ENCODE measurements at places on chromosomes 4 and X.

- DNase-seq = no peak
These were observed 23.0 kb upstream of the PGM2 start for GRCh38 chr4:37803348-37803973.

- DNase-seq = no peak
These were observed 44.7 kb downstream of the PTTG2 start for GRCh38 chr4:38004887-38005286.

DNA sequence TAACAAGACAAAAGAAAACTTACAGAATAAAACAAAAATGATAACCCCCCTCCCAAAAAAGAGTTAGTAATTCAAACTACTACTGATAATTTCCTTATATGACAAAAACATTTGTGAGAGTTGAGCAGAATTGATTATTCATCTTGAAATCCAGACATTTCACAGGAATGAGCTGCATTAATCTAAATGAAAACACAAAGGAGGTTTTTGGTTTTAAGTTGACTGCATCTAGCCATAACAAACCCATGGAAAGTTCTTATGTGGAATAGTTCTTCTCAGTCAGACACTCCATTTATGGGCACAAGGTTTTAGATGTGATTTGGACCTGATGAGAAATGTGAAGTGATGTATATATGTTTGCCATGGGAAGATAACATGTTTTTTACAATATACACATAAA, 95.4 kb downstream of the VCX2 start:
- DNase-seq = no peak

DNA sequence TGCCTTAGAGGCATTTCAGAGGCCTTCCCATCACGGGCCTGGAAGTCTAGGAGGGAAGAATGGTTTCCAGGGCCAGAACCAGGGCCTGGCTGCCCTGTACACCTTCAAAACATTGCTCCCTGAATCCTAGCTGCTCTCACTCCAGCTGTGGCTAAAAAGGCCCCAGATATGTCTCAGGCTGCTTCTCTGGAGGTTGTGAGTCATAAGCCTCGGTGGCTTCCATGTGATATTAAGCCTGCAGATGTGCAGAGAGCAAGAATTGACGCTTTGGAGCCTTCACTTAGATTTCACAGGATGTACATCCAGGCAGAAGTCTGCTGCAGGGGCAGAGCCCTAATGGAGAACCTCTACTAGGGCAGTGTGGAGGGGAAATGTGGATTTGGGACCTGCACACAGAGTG, 502.5 kb downstream of the GRXCR1 start:
- no peak for DNase-seq

DNA sequence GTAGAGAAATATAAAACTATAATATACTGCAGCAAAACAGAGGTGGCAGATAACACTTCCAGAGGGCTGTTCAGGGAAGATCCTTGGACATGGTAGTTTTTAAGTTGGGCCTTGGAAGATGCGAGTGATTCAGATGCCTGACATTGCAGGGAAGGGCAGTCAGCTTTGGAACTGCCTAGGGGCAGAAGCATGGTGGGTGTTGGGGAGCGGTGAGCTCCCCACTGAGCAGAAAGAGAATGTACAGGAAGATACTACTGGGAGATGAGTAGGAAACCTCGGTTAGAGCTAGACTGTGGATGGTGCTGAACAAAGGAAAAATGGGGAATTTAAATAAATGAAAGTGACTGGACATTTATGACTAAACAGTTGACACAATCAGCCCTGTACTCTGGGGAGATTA, 24.9 kb upstream of the SEC24B start:
- no peak for DNase-seq

DNA sequence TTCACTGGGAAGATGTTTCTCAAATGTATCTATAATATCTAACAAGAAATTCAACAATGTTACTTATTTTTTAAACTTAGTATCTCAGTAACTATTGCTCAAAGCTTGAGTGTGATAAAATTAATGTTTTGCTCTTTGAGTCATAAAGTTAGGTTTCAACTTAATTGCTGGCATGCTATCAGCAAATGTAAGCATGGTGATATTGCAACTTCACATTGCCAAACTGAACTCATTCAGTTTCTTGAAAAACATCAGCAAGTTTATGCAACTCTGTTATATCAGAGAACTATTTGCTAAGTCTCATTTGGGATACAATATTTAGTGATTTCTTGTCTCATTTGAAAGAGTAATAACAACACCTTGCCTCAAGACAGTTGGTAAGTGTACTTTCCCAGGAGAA, 91.2 kb upstream of the KLF3 start:
- DNase-seq = no peak

DNA sequence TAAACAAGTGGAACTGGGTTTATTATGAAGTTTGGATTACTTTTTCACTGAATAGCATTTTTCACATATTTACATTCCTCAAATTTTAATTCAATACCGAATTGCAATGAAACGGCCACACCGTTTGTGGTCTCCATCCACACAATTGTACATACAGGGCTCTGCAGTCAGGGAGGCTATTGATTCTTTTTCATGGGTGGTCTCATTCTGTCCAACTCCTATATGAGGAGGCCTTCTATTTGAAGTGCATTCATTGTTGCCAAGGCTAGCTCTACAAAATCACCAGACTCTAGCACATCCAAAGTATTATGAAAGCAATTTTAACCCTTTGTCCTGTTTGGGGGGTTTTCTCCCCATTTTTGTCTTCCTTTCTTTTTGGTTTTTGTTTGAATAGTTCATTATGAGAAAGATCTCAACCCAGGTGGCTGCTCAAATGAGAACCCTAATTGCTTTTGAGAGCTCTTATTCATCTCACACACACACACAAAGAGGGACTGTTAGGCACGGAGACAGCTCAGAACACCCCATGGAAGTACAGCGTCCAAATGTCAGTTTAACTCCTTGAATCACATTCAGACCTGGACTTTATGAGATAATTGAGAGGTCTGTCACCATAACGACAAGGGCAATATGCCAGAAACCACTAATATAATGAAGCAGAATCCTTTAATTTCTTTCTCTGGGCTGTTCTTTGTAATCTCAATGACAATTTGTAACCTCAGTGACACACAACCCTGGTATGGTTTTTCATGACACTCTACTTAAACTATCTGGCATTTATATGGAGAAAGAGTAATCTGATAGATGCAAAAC, 79.4 kb downstream of the NLGN4X start:
- DNase-seq = no peak

DNA sequence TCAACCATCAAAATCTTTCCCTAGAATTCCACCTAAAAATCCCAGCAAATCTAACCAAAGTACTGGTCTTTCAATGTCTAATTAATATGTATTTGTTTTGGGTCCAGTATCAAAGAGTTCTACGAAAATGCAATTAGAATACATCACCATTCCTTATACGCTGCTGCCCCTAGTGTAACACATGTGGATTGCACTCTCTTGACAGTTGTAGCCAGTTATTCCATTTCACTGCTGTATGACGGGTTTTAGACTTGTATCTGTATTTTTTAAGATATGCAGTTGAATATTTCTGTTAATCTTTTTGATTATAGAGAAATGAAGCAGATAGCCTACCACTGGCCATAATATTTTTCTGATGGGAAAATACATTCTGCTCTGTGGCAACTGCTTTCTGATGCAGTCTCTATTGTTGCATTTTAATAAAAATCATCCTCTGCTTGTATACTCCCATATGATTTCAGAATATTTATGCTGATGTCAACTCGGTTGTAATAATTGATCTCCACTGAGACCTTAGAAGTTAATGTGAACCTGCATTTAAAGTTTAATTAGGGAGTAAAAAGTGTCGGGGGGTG, 17.1 kb upstream of the PAGE2B start:
- DNase-seq = no peak

- DNase-seq = no peak
These were observed 26.6 kb downstream of the ADRA2C start for GRCh38 chr4:3792813-3793212.

DNA sequence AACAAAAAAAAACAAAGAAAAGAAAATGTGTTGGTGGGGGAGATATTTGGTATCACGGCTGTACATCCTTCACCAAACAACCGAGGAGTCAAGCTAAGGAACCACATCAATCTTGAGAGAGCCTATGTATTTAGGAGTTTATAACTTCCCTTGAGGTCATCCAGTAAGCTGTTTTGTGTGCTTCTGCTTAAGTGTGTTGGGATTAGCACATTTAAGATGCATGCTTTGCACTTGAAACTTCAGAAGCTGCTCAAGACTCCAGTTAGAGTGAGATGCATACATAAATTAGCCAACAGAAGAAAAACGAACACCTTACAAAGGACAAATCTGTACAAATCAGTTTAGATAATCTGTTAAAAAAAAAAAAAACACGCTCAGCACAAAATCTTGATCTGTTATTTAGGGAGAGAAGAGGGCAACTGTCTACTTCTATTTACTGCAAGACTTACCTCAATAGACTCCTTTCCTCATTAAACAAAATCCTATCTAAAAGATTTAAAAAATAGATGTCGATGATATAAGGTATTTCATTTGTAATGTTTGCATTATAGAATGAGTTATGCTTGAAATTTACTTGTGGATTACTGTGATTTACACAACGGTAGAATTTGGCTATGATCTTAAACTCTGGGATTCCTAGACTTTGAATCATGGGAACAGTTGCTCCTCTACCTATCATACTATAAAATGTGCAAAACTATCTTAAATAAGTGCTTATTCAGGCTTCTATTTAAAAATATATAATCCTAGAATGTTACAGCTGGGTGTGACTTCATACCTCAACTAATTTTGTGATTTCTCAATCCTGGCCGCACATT, 53.8 kb upstream of the NAP1L5 start:
- no peak for DNase-seq

DNA sequence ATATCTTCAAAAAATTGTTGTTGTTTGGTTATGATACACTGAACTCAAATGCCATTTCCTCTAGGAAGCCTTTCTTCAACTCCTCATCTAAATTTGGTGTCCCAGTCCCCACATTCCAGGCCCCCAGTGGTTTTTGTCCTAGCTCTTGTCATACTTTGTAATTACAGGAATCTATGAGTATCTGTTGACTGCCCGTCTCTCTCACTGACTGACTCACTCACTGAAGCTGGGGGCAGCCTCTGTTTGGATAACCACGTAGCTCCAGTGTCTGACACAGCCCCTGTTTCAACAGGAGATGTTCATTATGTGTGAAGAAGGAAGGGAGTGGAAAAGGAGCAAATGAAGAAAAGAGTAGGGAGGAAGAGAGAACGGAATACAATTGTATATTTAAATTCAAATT, 284.1 kb upstream of the TENM3 start:
- DNase-seq = no peak

- DNase-seq = no peak
These were observed 41.3 kb downstream of the KIF4A start for GRCh38 chrX:70331161-70331560.

GRCh38 chr4:27024805-27025204, 164.2 kb downstream of the STIM2 start:
- no peak for DNase-seq

- DNase-seq = no peak
These were observed 28.4 kb upstream of the SLITRK4 start for GRCh38 chrX:143664302-143664701.

GRCh38 chrX:10176121-10177003, 19.6 kb downstream of the CLCN4 start:
- no peak for DNase-seq

DNA sequence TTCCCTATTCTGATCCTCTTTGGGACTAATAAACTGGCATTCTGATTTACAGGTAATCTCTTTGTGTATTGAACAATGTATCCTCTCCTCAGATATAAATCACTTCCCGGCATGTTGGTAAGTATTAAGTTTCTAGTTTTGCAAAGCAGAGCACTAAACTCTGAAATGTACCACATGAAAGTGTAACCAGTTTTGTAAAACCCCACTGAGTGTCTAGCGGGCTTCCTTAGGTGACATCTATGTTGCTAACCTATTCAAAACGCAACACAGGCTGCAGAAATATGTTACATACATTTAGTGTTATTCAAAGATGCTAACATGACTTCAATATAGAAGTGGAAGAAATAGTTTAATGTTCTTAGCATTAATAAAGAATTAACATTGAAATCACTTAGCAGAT, 25.2 kb downstream of the DNAJB14 start:
- DNase-seq = no peak

- DNase-seq = no peak
These were observed 7.6 kb downstream of the CLCN5 start for GRCh38 chrX:49930039-49930438.

GRCh38 chrX:31836479-31836878, 764.6 kb upstream of the FTHL17 start:
- DNase-seq = no peak

GRCh38 chr4:3768842-3769641, 2.9 kb downstream of the ADRA2C start:
- DNase-seq = no peak

DNA sequence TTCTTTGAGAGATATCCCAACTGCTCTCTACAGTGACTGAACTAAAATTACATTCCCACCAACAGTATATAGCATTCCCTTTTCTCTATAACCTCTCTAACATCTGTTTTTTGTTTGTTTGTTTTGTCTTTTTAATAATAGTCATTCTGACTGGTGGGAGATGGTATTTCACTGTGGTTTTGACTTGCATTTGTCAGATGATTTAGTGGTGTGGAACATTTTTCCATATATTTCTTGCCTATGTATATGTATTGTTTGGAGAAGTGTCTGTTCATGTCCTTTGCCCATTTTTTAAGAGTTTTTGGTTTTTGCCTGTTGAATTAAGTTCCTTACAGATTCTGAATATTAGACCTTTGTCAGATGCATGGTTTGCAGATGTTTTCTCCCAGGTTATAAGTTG, 9.0 kb downstream of the USO1 start:
- no peak for DNase-seq

DNA sequence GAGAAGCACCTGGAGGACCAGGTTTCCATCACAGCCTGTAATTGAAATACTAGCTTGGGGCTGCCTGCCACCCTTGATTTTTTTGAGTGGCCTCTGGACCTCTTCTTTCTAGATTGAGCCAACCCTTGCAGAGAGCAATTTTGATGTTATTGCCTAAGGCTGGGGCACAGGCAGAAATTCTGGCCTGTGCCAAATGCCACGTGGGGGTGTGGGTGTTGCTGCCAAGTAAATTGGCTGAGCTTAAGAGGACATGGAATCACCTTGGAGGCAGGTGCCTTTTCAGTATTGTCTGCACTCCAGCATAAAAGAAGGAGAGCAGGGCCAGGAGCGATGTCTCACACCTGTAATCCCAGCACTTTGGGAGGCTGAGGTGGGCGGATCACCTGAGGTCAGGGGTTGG, 286.1 kb upstream of the PRPS2 start:
- DNase-seq = no peak

DNA sequence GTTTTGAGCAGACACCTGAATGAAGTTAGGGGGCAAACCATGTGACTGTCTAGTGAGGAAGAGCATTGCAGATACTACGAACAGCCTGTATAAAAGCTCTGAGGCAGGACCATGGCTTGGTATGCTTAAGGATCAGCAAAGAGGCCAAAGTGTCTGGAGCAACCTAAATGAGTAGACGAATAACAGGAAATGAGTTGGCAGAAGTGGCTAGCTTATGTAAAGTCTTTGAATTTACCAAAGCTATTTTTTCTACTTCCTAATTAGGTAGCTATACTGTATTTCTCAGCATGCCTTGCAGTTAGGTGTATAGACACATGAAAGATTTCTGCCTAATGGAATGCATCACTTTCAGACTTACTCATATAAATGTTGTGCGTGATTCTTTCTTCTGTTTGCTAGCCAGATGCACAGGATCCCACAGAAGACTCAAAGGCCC, 9.3 kb upstream of the GPRIN3 start:
- no peak for DNase-seq

Measured in activated T-helper 9 cell treated with anti-CD3 and anti-CD28 coated beads, Interleukin-2, amount 50 U/mL, for 16 hours (primary cell).